ENCODE measurements at places on chromosomes 12 and 14. TPM values are rescaled to one million over a fixed set of nuclear protein-coding genes. Genes with fewer than 3 reads are reported as not detected.

DNA sequence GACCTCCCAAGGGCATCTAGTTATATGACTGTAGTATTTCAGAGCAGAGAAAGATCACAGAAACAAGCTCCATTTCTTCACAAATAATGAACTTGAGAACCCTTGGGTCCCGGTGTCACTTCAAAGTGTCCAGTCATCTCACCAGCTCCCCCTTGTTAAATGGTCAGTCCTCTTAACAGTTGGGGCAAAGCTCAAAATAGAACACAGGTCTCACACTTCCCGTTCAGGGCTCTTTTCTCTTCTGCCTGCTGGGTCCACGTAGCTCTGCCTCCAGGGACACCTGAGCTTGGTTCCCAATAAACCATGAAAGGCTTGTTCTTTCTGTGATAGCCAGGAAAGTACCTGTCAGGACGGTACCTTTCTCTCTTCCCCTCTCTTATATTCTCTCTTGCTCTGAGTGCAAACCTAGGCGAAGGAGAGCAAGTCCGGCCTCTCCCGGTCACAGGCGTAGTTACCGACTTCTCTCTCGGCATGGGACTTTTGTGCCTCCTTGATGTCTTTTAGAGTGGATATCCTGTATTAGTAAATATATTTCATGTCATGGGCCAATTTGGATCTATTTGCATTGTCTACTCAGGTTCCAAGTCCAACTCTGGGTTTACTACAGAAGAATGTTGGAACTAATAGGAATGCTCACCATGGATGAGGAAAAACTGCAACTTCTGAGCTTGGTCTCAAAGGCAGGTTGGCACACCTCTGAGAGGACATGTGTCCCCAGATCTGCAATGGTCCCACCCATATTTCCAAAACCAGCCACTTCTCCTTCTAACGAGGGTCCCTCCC, 118.8 kb upstream of the PARP11 start:
- no peak for DNase-seq

GRCh38 chr14:87142551-87143211, 850.3 kb downstream of the GALC start:
- DNase-seq, result no peak

SLC38A4 gene
- not detected for total RNA-seq

DNA sequence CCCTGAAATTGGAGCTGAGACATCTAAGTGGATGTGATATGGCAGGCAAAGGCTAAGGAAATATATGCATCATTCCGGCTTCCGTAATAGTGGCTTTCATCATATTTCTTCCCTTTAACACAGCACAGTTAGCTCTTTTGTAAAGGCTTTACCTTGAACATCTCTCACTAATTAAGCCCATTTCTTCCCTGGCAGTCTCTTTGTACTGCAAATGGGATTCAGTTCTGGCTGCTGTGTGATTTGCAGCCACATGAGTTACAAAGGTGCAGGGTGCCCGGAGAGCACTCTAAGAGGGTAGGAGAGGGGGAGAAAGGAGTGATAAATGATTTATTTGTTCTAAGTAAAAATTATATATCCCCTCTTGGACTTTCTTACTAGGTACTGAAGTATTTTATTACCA, 232.1 kb upstream of the CCDC196 start:
- no peak for DNase-seq

GRCh38 chr12:51333536-51333935, 9.6 kb upstream of the BIN2 start:
- DNase-seq, result no peak

DNA sequence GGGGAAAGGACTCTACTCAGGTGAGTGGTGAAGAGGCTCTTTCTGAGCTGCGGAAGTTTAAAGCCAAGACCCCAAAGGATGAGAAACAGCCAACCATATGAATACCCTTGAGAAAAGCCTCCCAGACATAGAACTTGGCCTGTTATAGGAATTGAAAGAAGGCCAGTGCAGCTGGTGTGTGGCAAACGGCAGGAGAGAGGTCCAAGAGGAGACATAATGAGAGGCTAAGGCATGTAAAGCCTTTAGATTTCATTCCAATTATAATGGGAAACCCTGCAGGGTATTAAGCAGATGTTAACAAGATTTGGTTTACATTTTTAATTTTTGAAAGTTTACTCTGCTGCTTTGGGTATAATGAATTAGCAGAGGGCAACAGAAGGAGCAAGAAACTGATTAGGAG, 552.1 kb upstream of the FBXO33 start:
- no peak for DNase-seq

DHRS2 gene
- 5.5 TPM for total RNA-seq

DNA sequence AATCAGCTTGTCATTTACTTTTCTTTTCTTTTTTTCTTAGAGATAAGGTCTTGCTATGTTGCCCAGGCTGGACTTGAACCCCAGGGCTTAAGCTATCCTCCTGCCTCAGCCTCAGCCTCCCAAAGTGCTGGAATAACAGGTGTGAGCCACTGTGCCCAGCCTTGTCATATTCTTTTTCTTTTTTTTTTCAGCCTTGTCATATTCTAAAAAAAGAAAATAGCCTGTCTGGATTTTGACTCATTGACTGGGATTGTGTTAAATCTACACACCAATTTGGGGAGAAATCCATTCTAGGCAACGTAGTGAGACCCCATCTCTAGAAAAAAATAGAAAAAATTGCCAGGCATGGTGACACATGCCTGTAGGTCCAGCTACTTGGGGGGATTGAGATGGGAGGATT, 24.1 kb downstream of the ATP5MC2 start:
- DNase-seq, result no peak

KRT75 gene
- total RNA-seq, result not detected

DNA sequence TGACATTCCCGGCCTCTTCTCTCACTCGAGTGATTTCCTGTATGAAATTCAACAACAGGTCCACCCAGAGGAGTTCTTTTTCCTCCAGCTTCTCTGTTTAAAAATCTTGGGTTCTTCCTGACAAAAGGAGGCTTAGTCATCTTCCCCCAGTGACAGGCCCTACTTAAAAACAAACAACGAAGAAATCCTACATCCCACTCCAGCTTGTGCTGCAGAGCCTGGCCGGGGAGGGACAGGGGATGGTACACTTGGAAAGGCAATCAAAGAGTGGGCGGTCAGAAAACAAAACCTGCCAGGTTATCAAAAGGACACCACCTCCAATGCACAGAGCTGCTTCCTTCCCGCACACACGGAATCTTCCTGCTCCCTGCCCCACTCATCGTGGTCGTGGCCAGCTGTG, 101.3 kb downstream of the CACNA1C start:
- DNase-seq, result no peak

NFATC4 gene
- total RNA-seq, result not detected

OAS1 gene
- total RNA-seq, result 168 TPM

GRCh38 chr12:128791395-128792322, 32.1 kb downstream of the SLC15A4 start:
- DNase-seq, result no peak

GRCh38 chr14:55272922-55273321, 1.7 kb downstream of the FBXO34 start:
- DNase-seq, result no peak

- no peak for DNase-seq
These were observed 4.2 kb upstream of the UNC119B start for GRCh38 chr12:120706029-120706428.

KRT72 gene
- total RNA-seq, result 104 TPM

CEBPE gene
- 0.19 TPM for total RNA-seq

DAD1 gene
- 99.1 TPM for total RNA-seq

DNA sequence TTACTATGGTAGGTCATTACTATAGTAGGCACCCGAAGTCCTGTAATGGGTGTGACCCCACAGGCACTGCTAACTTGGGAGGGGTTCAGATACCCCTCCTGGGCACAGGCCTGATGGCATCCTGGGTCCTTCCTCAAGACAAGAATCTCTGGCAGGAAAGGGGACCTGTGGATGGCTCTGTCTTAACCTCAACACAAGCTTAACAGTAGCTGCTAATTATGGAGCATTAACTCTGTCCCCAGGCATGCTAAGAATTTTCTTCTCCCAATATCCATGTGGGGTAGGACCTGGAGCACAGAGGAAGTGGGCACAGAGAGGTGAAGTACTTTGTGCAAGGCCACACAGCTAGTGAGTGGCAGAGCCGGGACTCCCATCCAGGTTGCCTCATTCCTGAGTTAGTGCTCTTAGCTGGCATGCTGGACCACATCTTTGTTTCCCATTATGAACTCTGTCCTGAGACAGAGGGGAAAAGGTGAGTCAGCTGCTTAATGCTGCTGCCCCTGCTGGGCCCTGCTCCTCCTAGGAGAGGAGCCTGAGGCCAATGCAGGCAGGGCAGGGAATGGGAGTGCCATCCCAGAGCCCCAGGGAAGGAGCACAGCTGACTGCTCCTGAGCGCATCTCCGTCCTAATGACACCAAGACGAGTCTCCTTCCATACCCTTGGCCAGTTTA, 32.1 kb downstream of the GALNT16 start:
- no peak for DNase-seq

- DNase-seq, result no peak
These were observed 83.3 kb downstream of the PTPRO start for GRCh38 chr12:15405606-15406005.

GRCh38 chr14:21317398-21317797, 37.5 kb downstream of the RPGRIP1 start:
- DNase-seq, result no peak

GPR65 gene
- 18.4 TPM for total RNA-seq

COQ10A gene
- total RNA-seq, result 29.7 TPM

PRR4 gene
- 4.6 TPM for total RNA-seq

DNA sequence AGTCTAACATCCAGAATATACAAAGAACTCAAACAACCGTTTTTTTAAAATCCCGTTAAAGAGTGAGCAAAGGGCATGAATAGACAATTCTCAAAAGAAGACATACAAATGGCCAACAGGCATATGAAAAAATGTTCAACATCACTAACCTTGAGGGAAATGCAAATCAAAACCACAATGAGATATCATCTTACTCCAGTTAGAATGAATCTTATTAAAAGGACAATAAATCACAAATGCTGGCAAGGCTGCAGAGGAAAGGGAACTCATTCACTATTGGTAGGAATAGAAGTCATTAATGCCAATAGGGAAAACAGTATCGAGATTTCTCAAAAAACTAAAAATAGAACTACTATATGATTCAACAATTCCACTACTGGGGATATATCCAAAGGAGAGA, 520.1 kb downstream of the RMST start:
- DNase-seq, result no peak

DNA sequence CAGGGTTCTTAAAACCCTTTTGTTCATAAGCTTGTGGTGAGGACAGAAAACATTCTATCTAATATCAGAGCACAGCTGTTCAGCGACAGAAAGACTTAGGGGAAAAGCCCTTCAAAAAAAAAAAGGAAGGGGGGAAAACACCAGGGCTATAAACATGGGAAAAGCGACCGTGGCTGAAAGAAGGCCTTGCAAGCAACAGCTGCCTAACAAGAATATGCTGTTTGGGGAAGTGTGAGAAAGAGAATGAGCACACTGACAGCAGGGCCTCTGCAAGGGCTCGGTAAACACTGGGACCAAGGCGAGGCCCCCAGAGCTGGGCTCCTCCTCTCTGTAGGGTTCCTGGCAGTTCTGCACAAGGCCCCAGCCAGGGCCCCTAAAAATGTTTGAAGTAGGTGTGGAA, 27.4 kb upstream of the CCND2 start:
- DNase-seq, result no peak

PRIMA1 gene
- total RNA-seq, result not detected

- DNase-seq, result no peak
These were observed 1.4 kb downstream of the JPH4 start for GRCh38 chr14:23577004-23577681.

- DNase-seq, result no peak
These were observed 35.1 kb downstream of the CAMKK2 start for GRCh38 chr12:121261398-121261797.

BEST3 gene
- total RNA-seq, result not detected

EIF2S3B gene
- total RNA-seq, result not detected

GRCh38 chr14:36676236-36676635, 14.6 kb downstream of the PAX9 start:
- no peak for DNase-seq

FAM186B gene
- total RNA-seq, result 0.23 TPM

SLC6A12 gene
- not detected for total RNA-seq

GNB3 gene
- total RNA-seq, result 11.8 TPM

PPP4R4 gene
- total RNA-seq, result 1.8 TPM

LRTM2 gene
- total RNA-seq, result not detected

GRCh38 chr12:24996820-24997219, 47.9 kb upstream of the BCAT1 start:
- DNase-seq, result no peak

NYNRIN gene
- total RNA-seq, result 0.10 TPM

DNA sequence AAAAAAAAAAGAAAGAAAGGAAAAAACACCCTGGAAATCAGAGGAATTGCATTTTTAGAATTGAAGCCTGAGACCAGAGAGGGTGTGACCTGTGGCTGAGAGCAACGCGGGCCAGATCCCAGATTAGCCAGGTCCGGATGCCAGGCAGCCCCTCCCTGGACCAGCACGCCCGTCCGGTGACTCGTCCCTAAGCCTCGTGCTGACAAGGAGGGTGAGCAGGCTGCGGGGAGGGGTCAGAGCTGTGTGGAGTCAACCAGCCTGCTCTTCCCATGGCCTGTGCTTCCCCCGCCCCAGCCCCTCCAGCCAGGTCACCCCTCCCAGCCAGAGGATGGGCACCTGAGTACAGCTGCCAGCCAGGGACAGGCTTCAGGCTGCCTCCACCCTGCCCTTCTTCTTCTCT, 4.2 kb upstream of the KLC1 start:
- DNase-seq, result no peak

DNA sequence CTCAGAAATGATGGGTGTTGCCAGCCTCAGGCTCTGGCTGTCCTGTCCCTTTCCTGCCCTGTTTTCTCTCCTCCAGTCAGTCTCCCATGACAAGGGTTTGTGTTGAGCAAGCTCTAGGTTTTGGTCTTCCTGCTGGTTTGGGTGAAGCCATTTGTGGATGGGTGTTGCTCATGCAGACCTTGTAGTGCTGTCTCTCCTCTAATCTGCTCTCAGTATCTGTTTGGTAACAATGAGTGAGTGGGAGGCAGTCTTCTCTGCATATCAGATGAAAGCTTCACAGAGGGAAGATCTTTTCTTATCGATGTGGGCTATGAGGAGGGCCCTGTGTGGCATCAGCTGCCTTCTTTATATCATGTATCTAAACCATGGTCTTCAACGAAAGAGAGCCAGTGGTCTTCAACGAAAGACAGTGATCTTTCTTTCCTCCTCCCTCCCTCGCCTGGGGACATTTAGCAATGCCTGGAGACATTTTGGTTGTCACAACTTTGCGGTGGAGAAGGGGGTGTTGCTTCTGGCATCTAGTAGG, 3.6 kb downstream of the CMA1 start:
- DNase-seq, result no peak

DNAJC22 gene
- not detected for total RNA-seq

GRCh38 chr12:38961683-38962082, 56.3 kb upstream of the CPNE8 start:
- DNase-seq, result no peak

Data from naive thymus-derived CD4-positive, alpha-beta T cell (primary cell).